Activated T-helper 1 cell treated with anti-CD3 and anti-CD28 coated beads, Interleukin-12 subunit alpha, Interleukin-12 subunit beta, Interleukin-2, Interleukin-4 antibody, amounts not matched to agents 30 ng/mL and 10 ng/mL and 1 ng/mL, durations not matched to agents 14 hours and 24 hours and 36 hours (primary cell): ENCODE measurements at places on chromosomes 6 and 20.

- DNase-seq = no peak
These were observed 104.9 kb upstream of the TSHZ2 start for GRCh38 chr20:52867305-52867704.

DNA sequence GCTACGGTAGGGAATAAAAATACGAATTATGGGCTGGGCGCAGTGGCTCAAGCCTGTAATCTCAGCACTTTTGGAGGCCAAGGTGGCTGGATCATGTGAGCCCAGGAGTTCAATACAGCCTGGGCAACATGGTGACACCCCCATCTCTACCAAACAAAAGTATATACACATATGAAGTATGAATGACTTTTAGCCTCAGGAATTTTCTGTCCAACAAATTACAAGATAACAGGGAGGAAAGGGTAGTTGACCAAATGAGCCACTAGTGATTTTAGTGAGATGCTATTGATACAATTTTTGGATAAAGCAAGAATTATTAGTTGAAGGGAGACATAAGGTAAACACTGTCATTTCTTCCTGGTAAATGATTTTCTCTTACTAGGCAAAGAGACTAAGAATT is 328.2 kb downstream of the SYNE1 start:
- DNase-seq = no peak

DNA sequence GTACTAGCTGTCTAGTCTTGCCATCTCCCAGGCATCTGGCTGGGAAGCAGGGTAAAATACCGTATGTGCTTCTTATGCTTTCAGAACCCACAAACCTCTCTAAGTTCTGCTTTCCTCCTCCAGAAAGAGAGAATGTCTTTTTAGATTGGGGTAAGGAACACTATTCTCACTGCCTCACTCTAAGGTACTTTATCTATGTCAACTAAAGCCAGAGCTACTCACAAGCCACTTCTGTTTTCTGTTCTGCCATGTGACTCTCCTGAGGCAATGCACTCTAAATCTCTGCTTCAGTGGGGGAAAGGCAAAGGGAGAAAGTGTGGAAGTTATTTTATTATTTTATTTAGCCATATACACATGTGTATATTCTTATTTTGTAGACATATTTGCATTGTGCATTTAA is 15.6 kb downstream of the MEP1A start:
- no peak for DNase-seq

DNA sequence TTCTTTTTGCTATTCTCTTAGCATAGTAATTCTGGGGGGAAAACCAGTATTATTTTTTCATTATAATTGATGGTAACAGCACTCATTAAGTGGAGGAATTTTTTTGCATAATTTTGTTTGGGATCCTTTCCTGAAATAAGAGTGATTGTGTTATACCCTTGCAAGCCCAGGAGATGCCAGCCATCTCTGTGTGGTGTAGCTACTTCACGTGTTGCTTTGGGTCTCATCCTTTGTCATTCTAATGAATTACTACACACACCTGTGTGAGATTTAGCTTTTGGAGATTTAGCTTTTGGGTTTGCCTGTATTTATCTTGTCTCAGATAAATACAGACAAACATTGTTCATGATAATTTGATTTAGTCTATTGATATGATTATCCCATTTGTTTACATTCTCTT is 76.5 kb downstream of the SH3BGRL2 start:
- DNase-seq = no peak

GRCh38 chr20:41701588-41702348 is 83.6 kb upstream of the CHD6 start:
- DNase-seq = no peak

DNA sequence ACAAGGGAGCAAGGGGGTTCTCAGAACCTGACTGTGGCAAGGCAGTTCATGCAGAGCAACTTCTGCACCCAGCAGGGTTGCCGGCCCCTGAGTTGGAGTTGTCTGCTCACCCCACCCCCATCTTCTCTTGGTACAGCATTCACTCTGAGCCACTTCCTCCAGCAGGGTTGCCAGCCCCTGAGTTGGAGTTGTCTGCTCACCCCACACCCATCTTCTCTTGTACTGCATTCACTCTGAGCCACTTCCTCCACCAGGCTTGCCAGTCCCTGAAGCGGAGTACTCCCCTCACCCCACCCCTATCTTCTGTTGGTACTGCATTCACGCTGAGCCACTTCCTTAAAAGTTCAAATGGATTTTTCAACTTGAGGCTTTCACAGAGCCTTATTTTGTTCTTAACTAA is 79.7 kb upstream of the SYNDIG1 start:
- DNase-seq = peak; percentile 9

GRCh38 chr20:14493408-14493807 is 156.0 kb upstream of the FLRT3 start:
- no peak for DNase-seq

- DNase-seq = no peak
These were observed 29.9 kb upstream of the SYNCRIP start for GRCh38 chr6:85672623-85673022.

DNA sequence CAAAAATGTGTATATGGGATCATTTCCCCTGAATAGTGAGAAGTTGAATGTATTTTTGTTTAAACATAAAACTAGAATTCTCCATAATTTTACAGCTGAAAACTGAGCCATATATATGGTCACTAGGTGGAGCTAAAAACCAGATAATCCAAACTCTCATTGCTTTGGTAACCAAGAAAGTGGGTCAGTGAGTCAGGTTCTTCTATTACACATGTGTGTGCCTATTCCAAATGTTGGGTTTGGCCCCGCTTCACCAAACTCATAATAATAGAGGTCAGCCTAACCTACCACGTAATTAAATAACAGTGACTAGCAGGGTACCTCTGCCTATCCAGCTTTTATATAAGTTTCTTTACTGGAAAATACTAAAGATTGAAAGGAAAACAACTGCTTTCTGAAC is 19.3 kb upstream of the RNGTT start:
- DNase-seq = no peak

DNA sequence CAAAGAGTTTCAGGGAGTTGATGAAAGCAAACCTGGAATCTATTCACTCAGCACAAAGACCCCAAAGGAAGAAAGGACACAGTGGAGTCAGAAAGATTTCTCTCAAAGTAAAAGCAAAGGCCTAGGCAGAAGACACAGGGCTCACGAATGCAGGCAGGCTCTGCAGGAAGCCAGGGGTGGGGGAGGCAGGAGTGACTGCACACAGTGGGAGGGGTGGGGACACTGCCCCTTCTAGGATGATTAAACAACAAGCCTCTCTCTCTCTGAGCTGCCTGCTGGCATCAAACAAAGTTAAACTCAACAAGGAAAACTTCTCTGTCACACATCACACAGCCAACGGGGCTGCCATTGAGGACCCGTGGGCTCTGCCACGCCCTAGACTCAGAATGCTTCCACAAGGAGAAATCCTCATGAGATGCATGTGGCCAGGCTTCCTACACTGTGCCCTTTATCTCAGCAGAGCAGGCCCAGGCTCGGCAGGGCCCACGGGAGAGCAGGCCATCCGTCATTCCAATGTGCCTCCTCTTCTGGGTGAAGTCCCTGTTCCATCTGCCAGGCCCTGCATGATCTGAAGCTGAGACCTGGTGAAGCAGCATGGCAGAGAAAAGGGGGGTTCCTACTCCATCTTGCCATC is 70.1 kb downstream of the RAMACL start:
- DNase-seq = no peak

GRCh38 chr6:4664117-4664626 is 112.0 kb upstream of the CDYL start:
- no peak for DNase-seq

GRCh38 chr6:132663661-132664060 is 4.7 kb upstream of the TAAR1 start:
- DNase-seq = no peak

DNA sequence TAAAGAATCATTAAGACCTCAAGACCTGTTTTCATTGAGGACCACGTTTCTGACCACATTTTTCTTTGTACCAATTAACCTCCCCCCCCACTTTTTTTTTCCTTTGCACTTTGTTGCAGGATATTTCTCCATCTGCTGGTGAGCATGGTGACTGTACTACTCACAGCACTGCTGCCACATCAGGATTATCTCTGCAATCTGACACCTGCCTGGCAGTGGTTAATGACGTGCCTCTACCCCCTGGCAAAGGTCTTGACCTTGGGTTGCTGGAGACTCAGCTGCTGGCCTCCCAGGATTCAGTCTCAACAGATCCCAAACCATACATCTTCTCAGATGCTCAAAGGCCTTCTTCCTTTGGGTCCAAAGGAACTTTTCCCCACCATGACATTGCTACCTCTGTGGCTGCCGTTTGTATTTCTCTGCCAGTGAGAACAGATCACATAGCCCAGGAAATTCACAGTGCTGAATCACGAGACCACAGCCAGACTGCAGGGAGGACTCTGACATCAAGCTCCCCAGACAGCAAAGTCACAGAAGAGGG is 46.6 kb upstream of the EDN3 start:
- peak; percentile 27 for DNase-seq

- DNase-seq = no peak
These were observed 78.8 kb upstream of the DEFB112 start for GRCh38 chr6:50128420-50129005.

- DNase-seq = no peak
These were observed 163.7 kb downstream of the CARMIL1 start for GRCh38 chr6:25442898-25443297.

GRCh38 chr20:40565001-40565681 is 123.9 kb downstream of the MAFB start:
- DNase-seq = no peak

DNA sequence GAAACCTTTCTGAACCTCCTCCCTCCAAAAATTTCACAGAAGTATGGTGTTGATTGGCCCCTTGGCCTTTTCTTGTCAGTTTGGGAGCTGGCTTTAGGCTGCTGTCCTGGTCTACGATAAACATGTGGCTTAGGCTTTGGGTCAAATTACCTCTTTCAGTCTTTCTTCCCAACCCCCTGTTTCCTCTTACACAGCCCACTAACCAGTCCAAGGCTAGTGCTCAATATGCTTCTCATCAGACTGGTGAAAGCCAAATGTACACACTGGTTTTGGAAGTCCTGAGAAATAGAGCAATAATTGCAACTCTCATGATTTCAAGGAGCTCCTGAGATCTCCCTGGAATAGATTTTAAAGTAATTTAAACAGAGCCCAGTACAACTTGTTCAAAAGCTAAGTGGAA is 933.7 kb upstream of the GJE1 start:
- DNase-seq = no peak

- no peak for DNase-seq
These were observed 14.7 kb upstream of the PLCB4 start for GRCh38 chr20:9054176-9054575.

DNA sequence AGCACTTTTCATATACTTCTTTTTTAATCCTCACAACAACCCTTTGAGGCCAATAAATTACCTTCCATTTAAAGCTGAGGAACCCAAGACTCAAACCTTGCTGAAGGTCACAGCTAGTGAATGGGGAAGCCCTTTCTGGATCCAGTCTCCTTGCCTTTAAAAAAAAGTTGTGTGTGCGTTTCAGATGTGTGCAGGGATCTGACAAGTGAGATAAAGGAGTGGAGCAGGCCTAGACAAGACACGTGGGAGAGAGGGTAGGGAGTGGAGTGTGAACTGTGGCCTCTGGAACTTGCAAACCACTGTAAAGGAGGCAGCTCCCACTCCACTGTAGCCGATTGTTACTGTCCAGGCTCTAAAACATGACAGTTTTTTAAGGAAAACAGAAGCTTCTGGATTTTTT is 1.9 kb downstream of the KLHL32 start:
- DNase-seq = no peak

DNA sequence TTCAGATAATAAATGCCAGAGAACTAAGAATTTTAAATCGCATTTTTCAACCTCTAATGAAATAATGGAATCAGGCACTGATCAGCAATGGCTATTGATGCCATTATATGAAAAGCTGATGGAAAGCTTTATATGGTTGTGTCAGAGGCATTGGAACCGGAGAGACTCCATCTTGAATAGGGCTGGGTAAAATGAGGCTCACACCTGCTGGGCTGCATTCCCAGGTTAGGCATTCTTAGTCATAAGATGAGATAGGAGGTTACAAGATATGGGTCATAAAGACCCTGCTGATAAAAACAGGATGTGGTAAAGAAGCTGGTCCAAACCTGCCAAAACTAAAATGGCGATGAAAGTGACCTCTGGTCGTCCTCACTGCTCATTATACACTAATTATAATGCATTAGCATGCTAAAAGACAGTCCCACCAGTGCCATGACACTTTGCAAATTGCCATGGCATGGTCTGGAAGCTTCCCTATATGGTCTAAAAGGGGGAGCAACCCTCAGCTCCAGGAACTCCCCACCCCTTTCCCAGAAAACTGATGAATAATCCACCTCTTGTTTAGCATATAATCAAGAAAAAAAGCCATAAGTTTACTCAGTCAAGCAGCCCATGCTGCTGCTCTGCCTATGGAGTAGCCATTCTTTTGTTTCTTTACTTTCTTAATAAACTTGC is 40.2 kb upstream of the CD83 start:
- no peak for DNase-seq

DNA sequence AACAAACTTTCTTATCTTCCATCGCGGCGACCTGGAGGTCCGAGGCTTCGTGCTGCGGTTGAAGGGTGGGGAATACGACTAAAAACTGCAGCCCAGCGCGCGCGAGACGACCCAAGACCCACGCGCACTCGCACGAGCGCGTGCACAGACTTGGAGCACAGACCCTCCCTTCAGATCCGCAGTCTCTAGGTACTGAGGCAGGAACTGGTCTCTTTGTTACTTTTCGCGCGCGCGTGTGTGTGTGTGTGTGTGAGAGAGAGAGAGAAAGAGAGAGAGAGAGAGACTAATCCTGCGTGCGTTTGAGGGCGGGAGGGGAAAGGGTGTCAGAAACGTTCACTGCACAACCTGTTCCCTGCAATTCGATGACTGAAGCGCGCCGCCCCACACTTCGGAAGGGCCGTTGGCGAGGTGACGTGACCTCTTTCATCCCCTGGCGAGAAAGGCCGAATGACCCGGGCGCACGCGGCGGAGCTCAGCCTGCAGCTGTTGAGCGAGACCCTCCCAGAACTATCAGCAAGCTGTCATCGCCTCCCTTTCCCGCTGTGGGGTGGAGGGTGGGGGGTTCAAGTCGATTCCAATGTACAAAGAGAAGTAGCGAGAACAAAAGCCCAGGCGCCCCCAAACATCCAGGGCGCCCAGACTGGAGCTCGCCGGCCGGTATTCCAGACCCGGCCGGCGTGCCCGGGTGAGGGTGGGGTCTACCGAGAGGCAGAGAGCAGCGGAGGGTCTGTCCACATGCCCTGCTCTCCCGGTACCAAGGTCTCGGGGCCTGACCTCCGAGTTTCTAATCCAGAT is 1.5 kb upstream of the TUBB2B start:
- no peak for DNase-seq

- no peak for DNase-seq
These were observed 400.2 kb downstream of the QKI start for GRCh38 chr6:163814494-163815364.
